Fibroblast of skin of right biceps (primary cell): ENCODE measurements at places on chromosomes 4 and X.
A peak's percentile ranks its signal among the peaks of the same experiment; 100 is the strongest.

DNA sequence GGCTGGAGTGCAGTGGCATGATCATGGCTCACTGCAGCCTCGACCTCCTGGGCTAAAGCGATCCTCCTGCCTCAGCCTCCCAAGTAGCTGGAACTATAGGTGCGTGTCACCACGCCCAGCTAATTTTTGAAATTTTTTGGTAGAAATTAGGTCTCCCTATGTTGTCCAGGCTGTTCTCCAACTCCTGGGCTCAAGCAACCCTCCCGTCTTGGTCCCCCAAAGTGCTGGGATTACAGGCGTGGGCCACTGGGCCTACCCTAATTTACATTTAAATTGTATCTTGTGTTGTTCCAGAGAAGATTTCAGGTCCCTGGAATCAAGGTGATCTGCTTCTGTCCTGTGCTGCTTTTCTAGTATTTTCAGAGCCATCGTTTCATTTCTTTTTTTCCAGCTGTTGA lies 1.2 kb upstream of the LRPAP1 start:
- no peak for DNase-seq

- no peak for DNase-seq
Measured at GRCh38 chr4:98969878-98970785, 25.4 kb upstream of the METAP1 start.

- no peak for DNase-seq
Measured at GRCh38 chr4:101651778-101652177, 138.8 kb upstream of the BANK1 start.

- DNase-seq = no peak
Measured at GRCh38 chr4:37998226-37998625, 38.0 kb downstream of the PTTG2 start.

- DNase-seq = no peak
Measured at GRCh38 chr4:182883351-182883750, 33.8 kb downstream of the DCTD start.

DNA sequence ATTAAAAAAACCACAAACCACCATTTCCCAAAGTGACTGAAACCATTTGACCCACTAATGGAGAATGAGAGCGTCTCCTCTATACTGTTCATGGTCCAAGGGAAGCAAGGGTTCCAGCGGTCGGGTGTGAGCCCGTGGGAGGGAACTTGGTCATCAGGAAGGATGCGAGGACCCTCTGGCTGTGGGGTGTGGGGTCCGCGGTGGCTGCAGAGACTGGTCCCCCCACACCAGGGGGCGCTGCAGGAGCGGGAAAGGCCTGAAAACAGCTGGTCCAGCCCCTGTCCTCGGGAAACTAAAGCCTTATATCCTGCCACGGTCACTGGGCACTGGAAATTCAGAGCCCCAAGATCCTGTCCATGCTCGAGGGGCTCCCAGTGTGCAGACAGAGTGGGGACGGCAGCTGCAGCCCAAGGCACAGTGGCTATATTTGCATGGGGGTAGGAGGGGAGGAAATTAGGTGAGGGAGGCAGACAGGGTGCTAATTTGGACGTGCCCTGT lies 4.3 kb downstream of the BLOC1S4 start:
- peak; percentile 64 for DNase-seq

DNA sequence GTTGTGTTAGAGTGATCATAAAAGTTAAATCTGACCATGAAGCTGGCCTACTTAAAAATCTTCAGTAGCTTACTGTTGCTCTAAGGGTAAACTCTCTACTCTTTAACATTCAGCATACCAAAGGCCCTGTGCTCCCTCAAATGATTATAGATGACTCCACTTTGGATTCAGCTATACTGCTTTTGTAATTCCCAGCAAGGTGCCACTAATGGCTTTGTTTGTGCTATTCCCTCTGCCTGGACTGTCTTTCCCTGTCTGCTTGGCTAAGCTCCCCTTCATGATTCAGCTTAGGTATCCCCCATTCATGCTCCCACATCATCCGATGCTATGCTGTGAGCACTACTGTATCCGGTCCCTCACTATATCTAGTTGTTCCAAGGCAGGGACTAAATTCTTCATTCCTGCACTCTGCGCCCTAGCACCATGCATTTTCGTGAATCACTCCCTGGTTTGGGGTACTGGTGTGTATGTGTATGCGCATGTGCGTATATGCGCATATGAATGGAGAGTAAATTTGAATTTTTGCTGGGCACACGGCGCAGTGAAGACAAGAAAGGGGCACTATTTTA lies 453 bp upstream of the PBDC1 start:
- no peak for DNase-seq

- peak; percentile 76 for DNase-seq
Measured at GRCh38 chrX:41384051-41384705, 50.2 kb downstream of the DDX3X start.

- DNase-seq = peak; percentile 78
Measured at GRCh38 chr4:111066447-111066846, 443.6 kb upstream of the PITX2 start.

GRCh38 chr4:169379688-169380087 lies 108.9 kb upstream of the SH3RF1 start:
- DNase-seq = no peak

DNA sequence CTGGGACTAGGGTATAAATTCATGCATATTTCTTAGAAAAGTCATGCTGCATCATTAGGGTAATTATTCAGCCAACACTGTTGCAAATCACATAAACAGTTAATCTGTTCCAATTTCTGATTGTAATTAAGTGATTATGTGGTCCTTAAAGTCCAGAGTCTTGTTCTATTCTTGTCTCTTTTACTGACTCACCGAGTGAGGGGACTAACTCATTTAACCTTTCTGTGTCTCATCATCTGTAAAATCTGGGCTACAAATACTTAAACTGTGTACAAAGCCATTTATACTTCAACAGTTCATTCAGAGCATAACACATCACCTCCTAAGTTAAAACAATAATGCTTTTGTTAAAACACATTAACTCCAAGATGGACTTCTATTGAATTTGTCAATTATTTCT lies 65.4 kb upstream of the KLHL13 start:
- DNase-seq = no peak

DNA sequence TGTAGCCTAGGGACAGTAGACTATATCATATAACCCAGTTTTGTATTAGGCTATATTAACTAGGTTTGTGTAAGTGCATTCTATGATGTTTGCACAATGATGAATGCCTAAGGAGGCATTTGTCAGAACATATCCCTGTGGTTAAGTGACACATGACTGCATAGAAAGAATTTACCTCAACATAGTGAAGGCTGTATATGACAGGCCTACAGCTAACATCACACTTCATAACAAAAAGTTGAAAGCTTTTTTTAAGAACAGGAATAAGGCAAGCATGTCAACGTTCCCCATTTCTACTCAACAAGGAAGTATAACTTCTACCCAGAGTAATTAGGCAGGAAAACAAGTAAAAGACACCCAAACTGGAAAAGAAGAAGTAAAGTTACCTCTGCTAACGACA lies 165.9 kb upstream of the NDST4 start:
- no peak for DNase-seq

- peak; percentile 10 for DNase-seq
Measured at GRCh38 chrX:135931644-135932487, 38.4 kb downstream of the SAGE1 start.

DNA sequence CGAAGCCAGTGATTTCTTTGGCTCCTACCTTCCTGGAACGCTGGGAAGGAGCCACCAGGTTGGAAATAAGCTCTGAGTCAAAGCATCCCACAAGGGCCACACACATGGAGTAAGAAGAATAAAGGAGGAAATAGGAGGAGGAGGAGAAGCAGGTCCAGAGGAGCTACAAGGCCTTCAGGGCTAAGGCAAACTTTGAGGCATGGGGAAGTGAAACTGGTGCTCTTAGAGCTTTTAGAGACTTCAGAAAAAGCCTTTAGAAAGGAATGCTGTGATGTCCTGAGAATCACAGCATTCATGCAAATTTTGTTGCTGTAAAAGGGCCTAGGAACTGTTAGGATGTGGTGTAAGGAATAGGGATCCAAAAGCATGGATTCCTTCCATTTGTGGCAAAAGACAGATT lies 135.9 kb upstream of the ARHGEF9 start:
- no peak for DNase-seq

DNA sequence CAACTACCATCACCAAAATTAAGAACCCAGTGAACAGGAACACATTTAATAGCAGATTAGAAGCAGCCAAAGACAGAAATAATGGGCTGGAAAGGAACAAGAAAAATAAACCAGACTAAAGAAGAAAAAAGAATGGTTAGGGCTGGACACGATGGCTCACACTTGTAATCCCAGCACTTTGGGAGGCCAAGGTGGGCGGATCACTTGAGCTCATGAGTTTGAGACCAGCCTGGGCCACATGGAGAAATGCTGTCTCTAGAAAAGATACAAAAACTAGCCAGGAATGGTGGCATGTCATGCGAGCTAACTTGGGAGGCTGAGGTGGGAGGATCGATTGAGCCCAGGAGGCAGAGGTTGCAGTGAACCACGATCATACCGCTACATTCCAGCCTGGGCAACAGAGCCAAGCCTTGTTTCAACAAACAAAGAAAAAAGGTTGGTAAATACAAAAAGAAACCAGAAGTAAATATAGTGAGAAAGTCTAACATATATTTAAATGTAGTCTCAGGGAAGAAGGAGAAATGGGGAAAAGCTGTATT lies 102.0 kb downstream of the AFAP1 start:
- DNase-seq = no peak

DNA sequence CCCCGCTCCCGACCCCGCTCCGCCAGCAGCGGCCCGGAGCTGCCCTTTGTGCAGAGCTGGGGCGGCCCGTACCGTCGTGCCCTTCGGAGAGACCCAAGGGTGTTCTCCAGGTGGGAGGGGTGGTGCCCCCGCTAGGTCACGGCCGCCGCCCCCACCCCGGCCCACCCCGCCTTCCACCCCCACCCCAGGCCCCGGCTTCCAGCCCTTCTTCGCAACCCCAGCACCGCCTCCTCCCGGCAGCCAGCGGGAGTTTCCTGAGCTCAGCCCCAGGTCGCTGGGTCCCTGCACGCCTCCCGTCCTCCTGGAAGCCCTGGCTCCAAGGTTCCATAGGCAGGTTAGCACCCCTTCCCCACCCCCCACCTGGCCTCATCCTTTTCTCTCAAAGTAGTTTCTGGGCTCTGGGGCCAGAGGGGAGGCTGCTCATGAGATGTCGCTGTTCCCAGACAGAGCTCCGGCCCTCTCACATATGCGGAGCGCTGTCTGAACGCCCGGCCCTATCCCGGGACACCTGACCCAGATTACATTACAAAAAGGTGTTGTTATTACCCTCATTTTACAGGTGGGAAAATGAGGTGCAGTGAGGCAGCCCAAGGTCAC lies 25.2 kb upstream of the FGFR3 start:
- peak; percentile 36 for DNase-seq

- no peak for DNase-seq
Measured at GRCh38 chr4:175971388-175972179, 94.1 kb upstream of the WDR17 start.

DNA sequence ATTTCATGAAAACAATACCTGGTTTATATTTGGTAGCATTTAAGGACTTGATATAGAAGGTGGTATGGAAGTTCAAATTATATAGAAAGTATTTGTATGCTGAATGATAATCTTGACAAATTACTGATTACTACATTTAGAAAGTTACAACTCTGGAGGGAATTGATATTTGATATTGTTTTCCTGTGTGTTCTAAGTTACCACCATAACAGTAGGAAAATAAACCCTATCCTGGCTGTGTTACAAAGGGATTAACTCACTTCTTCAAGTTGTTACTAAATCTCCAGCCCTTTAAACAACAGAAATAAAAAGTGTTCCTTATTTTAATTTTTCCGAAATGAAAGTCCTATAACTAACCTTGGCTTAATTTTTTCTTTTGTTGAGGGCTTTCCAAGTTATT lies 36.6 kb downstream of the FHL1 start:
- DNase-seq = no peak

DNA sequence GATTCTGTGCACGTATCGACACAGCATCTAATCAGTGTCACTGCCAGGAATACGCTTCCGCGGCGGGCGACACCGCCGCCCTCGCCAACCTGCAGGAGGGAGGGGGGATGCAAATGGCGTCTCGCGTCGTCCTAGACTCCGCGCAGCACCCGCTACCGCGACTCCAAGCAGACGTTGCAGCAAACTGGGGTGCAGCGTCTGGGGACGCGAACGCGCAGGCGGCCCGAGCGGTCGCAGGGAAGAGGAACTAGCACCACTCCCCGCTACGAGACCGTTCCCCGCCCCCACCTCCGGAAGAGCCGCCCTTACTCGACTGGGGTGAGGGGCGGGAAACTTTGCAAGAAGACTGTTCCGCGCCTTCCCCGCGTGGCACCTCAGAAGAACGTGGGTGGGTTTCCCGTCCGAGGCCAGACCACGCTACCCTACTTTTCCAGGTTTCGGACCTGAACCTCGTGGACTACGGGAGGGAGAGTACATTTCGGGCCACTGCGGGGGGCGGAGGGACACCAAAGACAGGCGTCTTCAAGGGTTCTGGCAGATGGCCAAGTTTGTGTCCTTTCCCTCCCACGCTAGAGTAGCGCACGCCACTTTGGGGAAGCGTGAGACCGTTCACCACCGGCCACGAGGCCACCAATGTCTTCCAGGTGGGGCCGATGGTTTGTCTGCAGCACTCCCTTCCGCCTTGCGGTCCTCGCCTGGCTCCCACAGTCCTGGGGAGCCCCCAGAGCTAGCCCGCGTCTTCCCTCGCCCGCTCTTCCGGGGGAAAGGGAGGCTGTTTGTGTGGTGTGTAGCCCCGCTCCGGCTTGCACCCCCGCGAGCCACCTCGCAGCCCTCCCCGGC lies 78.0 kb upstream of the BCOR start:
- DNase-seq = peak; percentile 61

DNA sequence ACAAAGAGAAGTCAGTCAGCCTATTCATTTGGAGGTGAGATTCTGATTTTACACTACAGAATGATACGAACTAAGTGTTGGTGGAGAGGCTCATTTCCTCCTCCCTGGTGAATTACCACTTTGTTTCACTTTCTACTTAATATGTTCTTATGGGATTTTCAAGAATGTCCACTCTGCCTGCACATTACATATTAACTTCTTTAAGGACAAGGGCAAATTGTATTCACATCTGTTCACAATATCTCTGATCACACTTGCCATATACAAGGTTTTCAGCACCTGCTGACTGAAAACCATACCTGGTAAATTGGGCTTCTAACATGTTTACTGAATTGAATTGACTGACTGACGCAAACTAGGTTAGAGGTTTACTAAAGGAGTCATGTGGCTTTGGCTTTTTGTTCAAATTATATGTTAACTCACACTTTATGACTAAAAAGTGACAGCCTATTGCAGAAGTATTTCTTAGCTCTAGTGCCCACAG lies 188.4 kb upstream of the MBNL3 start:
- DNase-seq = no peak

- no peak for DNase-seq
Measured at GRCh38 chrX:41481264-41482109, 34.3 kb downstream of the NYX start.

DNA sequence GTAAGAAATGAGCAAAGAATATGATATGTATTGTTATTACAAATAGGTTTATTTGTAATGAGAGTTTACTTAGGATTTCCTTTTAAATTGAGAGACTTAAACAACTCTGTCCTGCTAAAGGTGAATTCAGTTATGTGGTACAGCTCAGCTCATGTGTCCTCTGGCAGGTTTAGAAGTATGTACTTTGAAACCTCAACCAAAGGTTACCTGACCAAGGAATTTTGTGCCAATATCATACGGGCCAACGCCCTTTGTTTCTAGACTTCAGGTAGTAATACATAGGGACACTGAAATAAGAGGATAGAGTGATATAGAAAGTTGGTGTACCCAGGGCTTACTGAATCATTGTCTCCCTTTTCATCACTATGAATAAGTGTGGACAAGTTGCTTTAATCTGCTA lies 25.7 kb downstream of the SLAIN2 start:
- no peak for DNase-seq
